Right renal pelvis (tissue), 4 donors: ENCODE measurements at places on chromosomes 1 and 21.

- DNase-seq = no peak
Observed at GRCh38 chr21:29250636-29251035, 48.1 kb upstream of the BACH1 start.

DNA sequence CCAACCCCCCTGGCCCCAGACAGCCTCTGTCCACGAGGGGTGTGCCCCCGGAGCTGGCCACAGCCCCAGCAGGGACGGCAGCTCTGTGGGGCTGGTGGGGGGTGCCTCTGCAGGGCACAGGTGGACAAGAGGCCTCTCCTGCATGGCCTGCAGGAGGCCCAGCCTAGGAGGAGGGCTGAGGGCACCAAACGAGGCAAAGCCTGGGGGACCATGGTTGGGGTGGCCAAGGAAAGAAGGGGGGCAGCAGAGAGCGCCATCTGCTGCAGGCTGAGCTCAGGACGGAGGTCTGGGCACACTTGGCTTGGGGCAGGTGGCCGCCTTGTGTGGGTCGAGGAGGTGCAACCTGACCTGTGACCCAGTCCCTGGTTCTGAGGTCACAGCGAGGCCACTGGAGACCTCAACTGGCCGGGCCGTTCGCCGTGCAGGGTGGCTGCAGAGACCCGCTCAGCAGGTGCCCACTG, 27.3 kb downstream of the RRP1 start:
- no peak for DNase-seq

- no peak for DNase-seq
Observed at GRCh38 chr1:3660704-3661103, 8.4 kb downstream of the TP73 start.

DNA sequence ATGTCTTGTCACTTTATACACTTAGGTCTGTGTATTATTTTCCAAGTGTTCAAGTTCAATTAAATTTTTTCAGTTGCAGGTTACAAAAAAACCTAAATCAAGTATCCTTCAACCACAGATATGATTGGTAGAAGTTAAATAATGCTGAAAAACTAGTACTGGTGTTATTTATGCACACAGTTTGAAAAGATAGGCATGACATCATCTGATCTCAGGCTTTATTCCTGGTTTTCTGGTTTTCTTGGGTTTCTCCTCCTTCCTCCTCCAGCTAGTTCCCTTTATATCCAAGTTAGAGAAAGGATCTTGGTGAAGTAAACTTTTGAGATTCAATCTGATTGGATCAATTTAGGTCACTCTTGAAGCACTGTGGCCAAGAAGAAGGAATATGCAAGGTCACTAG, 1201.1 kb upstream of the B3GALT2 start:
- no peak for DNase-seq

GRCh38 chr1:25757151-25757845, 42.7 kb upstream of the SELENON start:
- DNase-seq = no peak

GRCh38 chr1:235336903-235337302, 8.5 kb downstream of the GGPS1 start:
- DNase-seq = no peak

DNA sequence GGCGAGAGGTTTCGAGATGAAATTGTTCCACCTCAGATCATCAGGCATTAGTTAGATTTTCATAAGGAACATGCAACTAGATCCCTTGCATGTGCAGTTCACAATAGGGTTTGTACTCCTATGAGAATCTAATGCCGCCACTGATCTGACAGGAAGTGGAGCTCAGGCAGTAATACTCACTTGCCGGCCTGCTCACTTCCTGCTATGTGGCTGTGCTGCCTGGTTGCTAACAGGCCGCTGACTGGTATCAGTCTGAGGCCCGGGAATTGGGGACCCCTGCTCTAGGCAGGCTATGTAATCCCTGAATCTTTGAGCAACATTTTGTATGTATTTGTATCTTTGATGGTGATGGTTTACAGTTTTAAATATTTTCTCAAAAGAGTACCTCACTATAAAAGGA, 32.5 kb downstream of the XKR8 start:
- DNase-seq = no peak

GRCh38 chr1:42913426-42914091, 45.1 kb downstream of the SLC2A1 start:
- DNase-seq = no peak

DNA sequence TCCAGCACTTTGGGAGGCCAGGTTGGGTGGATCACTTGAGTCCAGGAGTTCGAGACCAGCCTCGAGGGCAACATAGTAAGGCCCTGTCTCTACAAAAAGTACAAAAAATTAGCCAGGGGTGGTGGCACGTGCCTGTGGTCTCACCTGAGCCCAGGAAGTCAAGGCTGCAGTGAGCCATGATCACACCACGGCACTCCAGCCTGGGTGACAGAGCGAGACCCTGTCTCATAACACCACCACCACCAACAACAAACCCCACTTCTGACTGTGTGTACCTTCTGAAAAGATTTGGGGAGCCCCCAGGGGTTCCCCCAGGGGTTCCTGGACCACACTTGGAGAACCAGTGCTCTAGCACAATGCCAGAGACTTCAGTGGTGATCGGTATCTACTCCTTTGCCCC, 29.9 kb downstream of the NUAK2 start:
- DNase-seq = no peak

- DNase-seq = no peak
Observed at GRCh38 chr1:233406339-233406960, 78.9 kb downstream of the MAP3K21 start.

DNA sequence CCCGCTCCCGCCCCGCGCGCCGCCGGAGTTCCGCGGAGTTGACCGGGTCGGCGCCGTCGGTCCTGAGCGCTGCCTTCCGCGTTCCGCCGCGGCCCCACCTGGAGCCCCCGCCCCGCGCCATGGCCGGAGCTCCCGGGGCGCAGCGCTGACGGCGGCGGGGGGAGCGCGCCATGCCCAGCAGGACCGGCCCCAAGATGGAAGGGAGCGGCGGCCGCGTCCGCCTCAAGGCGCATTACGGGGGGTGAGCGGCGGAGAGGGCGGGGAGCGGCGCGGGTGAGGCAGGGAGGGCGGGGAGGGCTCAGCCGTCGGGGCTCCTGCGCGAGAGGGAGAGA, 216 bp downstream of the PRKCZ start:
- DNase-seq = no peak

- DNase-seq = no peak
Observed at GRCh38 chr1:44289530-44289929, 65.5 kb downstream of the ERI3 start.

DNA sequence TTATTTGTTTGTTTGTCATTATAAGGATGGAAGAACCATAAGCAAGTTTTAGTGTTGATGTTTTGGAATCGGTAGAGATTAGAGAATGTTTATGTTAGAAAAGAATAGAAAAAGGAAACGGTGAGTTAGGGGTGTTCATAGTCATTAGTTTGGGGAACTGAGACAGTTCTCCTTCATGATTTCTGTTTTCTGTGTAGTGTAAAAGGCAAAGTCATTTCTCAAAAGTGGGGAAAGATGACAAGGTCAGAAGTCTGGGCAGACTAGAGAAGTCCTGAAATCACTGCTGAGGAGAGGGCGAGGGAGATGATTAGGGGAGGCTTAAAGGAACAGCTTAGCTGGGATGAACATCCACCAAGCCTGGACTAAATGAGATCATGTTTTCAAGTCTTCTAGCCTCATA, 498.9 kb downstream of the TTLL7 start:
- no peak for DNase-seq

DNA sequence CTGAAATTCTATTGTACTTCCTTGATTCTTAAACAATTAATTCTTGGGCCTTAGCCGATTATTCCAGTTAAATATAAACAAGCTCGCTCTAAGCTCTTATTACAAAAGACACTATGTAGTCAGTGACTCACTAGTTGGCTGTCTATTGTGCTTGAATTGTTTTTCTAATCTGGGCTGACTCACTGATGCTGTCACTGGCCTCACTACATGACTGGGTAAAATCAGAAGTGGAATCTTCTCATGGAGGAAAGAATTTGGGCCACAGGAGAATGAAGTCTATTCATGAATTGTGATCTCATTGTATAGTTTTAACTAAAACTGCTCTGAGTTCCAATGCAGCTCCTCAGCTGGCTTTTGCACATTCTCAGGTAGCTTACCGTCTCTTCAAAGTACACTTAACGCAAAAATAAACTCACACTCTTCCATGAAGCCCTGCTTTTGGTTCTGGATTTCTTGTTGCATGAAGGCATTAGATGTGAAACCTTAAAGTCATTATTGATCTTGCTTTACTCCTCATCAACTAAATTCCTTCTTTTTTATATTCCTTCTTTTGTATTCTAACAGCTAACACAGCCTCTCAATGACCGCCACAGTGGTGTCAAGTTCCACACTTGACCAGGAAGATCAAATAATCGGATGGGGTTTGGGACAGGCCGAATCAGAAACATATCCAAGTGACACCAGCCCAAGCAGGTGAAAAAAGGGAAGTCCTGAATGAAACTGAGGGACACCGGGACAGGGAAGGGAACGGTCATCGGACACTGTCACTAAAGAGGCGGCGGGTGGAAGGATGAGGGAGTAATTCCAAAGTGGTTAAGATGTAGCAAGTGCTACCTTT, 80.9 kb upstream of the LBR start:
- no peak for DNase-seq

GRCh38 chr1:207973898-207974568, 63.1 kb upstream of the CD34 start:
- DNase-seq = no peak

DNA sequence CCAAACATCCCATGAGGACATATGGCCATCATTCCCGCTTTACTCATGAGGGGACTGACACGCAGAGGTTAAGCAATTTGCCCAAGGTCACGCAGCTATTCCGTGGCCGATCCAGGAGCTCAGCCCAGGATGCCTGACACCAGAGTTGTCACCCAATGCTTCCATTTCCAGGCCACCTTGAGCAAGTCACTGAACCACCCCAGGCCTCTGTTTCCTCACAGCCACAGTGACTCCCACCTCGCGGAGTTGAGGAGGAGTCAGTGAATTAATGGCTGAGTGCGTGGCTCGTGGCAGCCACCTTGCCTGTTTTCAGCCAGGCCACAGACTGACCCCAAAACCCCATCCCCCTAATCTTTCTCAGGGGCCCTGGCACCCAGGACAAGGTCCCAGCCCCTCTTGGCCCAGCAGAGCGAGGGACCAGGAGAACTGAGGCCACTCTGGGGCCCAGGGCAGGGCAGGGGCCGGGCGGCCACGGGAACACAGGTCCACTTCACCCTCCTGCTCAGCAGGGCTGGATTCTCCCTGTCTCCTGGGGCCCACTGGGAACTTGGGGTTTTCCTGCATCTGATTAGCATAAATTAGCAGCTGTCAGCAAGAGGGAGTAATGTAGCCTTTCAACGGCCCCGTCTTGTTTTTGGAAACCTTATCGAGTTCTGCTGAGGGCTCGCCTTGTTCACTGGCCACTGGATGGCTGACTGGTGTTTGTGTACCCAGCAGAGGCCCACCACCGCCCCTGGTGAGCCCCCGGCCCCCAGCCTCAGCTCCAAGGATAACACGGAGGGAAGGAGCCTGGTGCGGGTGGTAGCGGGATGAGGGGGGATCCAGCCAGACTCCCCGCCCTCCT, 19.7 kb upstream of the LAPTM5 start:
- no peak for DNase-seq

GRCh38 chr21:37944496-37944895, 28.2 kb upstream of the KCNJ6 start:
- DNase-seq = no peak

DNA sequence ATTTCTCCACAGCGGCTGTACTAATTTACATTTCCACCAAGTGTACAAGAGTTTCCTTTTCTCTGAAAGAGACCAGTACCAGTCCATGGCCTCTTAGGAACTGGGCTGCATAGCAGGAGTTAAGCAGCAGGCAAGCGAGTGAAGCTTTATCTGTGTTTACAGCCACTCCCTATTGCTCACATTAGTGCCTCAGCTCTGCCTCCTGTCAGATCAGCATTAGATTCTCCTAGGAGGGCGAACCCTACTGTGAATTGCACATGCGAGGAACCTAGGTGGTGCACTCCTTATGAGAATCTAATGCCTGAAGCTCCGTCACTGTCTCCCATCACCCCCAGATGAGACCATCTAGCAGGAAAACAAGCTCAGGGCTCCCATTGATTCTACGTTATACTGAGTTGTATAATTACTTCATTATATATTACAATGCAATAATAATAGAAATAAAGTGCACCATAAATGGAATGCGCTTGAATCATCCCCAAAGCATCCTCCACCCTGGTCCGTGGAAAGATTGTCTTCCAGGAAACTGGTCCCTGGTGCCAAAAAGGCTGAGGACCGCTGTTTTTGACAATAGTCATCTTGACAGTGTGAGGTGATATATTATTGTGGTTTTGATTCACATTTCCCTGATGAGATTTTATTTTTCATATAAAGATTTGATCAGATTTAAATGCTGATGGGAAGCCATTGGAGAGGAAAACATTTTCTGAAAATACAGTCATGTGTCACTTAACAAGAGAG, 45.5 kb upstream of the MRPS6 start:
- DNase-seq = no peak

DNA sequence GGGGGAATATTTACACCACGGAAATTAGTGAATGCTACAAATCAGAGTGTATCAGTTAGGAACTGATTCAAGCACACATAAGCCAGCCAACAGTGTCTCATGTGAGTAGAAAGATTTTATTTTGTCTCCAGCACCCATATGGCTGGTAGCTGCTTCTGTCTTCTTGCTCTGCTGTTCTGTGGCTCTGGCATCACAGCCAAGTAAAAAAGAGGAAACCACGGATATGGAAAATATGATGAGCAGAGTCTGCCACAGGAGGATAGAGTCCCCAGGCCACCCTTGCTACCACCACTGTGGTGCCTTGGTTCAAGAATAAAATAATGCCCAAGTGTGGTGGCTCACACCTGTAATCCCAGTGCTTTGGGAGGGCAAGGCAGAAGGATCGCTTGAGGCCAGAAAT, 53.6 kb upstream of the SPOCD1 start:
- no peak for DNase-seq

GRCh38 chr1:155052439-155053395, 1.6 kb downstream of the ADAM15 start:
- DNase-seq = no peak

DNA sequence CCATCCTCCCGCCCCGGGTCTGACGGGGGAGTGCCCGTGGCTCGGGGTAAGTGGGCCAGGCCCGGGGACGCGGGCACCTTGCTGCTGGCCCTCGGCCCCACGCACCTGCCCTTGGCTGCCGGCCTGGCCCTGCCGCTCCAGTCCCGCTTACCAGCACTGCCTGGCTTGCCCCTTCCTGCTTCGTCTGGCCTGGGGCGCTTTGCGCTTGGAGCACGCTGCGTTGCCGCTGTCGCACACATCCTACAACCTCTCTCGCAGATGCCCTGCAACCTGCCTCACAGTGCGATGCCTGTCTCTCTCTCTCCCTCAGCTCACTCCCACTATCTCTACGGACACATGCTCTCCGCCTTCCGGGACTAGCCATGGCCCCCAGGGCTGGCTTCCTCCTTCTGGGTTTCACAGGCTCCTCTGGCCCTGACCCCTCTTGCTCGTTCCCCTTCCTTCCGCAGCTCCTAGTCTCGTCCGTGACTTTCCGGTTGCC, 9.7 kb downstream of the MYOG start:
- no peak for DNase-seq

GRCh38 chr1:27033043-27033746, 20.5 kb upstream of the TENT5B start:
- no peak for DNase-seq

GRCh38 chr21:17386498-17386897, 126.3 kb upstream of the CXADR start:
- DNase-seq = no peak

GRCh38 chr21:45022348-45022675, 52.1 kb upstream of the ADARB1 start:
- DNase-seq = no peak

- DNase-seq = no peak
Observed at GRCh38 chr1:161019751-161020495, 1.0 kb downstream of the F11R start.

- no peak for DNase-seq
Observed at GRCh38 chr1:12338017-12338416, 108.2 kb downstream of the VPS13D start.

GRCh38 chr1:224696891-224697765, 81.0 kb downstream of the CNIH3 start:
- no peak for DNase-seq
